ENCODE measurements at places on chromosomes 5 and 9. TPM values are rescaled to one million over a fixed set of nuclear protein-coding genes. Genes with fewer than 3 reads are reported as not detected.

SGCD gene
- 0.77 TPM for total RNA-seq

ICE1 gene
- 17.4 TPM for total RNA-seq

WWC1 gene
- total RNA-seq, result 20.8 TPM

GRCh38 chr5:146944764-146945616, 66.4 kb upstream of the PPP2R2B start:
- no peak for DNase-seq

DNA sequence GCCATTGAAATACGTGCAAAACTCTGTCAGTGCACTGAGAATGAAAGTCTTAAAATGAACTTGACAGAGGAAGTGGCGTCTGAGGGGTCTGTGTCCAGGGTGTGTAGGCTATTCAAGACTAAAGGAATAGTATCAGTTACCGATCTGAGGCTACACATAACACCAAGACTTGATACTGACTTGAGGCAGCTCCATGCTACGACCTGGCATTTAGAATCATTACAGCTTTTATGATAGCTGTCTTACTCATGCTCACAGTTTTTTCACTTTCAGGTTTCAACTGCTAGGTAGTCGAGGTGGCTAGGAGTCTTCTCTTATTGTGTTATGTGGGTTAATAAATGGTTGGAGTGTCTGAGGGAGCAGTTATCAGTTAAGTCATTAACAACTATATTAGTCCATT, 92.8 kb upstream of the SLCO6A1 start:
- no peak for DNase-seq

DNA sequence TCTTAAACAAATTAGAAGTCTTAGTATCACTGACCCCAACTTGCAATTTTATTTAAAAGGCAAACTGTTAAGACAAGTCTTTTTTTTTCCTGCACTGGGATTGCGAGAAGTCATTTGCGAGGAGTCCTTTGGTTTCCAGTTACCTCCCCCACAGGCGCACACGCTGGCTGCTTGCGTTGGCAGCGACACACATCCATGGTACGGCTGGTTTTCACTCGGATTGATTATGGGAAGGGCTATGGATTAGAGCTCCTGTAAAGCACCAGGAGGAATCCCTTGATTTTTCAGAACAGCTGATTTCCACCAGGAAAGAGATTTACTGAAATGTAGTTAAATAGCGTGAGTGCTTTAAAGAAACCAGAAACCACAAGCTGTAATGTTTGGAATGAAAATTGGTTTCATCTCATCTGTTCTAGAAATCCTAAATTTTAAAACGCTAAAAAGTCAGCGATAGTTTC, 737 bp downstream of the SLC1A3 start:
- DNase-seq, result peak; percentile 39

GRCh38 chr5:175696139-175696854, 38.4 kb downstream of the HRH2 start:
- DNase-seq, result no peak

DNA sequence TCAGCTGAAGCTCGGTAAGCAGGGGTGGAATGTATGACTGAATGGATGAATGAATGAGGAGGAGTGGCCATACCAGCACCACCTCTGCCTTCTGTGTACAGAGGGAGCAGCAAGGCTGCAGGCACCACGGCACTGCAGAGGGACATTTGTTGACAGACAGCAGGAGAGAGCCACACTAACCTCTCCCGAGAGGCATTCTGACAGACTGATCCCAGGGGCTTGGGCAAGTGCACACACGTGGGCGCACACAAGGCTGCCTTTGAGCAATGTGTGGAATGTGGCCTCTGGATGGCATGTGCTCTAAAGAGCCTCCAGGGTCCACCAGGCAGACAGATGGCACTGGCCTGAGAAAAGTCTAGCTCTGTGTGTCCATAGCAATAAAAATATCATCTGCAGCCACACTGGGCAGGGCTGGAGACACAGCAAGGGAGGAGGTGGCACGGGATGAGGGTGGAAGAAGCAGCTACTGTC, 111.8 kb downstream of the ACTL7B start:
- DNase-seq, result peak; percentile 81

- peak; percentile 85 for DNase-seq
Measured at GRCh38 chr9:80699511-80699998, 989.8 kb downstream of the TLE1 start.

GRCh38 chr5:35129276-35129675, 81.5 kb upstream of the AGXT2 start:
- peak; percentile 12 for DNase-seq

DNA sequence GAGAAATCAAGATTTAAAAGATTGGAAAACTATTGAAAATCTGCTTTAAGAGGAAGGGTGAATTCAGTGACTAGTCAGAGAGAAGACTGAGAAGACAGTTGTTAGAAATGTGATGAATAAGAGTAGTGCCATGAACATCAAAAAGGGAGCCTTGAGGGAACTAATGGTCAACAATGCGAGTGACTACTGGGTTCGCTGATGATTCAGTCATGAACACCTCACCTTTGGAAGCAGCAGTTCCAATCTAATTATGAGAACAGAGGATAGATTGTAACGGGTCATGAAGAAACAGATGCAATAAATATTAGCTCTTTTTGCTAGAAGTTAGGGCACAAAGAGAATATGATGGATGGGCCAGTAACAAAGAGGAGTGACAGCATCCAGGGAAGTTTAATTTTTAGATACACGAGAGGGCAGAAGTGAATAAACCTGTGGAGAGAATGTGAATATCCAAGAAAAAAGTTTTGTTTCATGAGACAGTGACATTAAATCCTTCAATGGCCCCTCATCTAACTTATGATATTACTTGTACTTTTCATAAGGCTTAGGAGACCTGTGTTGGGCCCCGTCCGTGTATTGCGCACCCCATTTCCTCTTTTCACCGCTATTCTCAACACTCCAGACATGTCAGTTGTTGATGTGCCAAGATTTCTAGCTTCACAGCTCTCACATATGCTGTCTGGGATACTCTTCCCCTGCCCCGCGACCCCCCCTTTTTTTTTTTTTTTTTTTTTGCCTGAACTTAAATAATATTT, 23.5 kb upstream of the IFNE start:
- peak; percentile 80 for DNase-seq

GRCh38 chr9:28082671-28083070, 509.4 kb upstream of the C9orf72 start:
- DNase-seq, result no peak

DNA sequence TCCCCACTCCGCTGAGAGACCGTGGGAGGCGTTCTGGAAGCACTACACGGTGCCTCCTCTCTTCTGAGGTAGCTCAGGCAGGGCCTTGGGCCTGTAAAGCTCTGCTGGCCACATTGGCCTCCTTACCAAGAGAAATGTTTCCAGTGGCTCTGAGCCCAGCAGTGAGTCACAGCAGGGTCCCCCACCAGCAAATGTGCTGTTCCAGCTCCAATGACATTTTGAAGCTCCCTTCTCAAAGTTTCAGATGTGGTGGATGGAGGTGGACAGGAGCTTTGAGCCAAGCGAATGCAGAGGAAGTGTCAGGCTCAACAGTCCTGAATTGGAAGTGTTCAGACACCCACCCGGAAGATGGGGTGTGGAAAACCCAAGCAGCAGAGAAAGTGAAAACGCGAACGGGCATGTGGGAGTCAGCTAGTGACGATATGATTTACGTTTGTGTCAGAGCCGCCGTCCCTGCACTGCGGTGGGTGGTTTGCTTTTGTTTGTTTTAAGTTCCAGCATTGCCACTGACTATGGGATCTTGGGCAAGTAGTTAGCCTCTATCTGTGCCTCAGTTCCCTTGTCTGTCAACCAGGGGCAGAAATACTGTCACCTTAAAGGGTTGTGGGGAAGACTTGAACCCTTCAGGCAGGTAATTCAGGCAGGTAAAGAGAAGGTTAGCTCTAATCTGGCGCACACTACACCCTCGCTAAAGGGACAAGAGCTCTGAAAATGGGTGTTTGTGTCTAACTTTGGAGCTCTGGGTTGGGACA, 38.2 kb downstream of the C5orf15 start:
- DNase-seq, result no peak

DNA sequence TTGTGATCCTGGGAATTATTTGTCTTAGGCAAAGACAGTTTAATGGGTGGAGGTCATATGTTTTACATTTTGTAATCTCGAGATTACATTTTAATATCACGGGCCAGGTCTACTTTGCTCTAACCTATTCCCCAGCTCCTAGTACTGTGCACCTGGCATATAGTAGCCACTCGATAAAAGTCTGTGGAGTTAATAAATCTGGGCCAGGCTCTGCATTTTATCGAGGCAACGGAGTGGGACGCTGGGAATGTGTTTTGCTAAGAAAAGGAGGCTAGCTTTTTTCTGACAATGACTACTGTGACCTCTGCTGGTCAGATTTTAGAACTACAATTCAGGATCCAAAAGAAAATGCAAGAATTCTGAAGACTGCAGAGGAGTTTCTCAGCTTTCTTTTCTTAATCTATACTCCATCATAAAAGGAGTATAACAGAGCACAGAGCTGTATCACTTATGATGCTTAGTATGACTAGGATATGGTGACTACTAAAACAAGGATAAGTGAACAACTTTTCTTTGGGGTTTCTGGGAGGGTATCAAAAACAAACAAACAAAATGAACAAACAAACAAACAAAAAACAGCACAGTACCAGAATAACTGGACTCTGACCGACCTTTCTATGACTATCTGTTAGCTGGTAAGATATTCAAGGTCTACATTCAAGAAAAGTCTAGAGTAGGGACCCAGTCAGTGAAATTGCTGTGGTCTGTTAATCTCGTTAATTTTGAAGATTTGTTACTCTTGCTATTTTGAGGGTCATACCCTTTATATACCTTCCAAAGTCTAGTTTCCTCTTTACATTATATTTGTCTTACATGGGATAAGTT, 46.1 kb upstream of the CER1 start:
- DNase-seq, result peak; percentile 56

Data from bronchial epithelial cell (primary cell).